ENCODE measurements at places on chromosomes 2 and 18. TPM values are rescaled to one million over a fixed set of nuclear protein-coding genes. Genes with fewer than 3 reads are reported as not detected.

Gene ARHGEF4
- total RNA-seq: 4.6 TPM

DNA sequence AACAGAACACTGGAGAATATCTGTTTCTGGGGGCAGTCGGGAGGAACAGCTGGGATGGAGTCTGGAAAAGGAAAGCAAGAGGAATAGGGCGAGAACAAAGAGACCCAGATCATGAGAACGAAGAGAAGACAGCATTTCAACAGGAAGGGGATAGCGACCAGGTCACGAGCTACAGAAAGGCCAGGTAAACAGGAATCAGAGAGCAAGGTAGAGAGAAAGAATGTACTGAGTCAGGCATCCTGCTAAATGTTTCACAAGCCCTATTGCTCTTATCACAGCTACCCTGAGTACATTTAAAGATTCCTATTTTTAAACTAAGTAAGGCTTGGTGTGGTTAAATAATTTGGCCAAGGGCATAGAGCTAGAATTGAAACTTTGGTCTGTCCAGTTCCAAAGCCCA, 254.9 kb upstream of the RAB12 start:
- DNase-seq: no peak

Gene FTCDNL1
- 2.2 TPM for total RNA-seq

Gene STAT4
- total RNA-seq: 91.7 TPM

Gene PROM2
- 0.40 TPM for total RNA-seq

DNA sequence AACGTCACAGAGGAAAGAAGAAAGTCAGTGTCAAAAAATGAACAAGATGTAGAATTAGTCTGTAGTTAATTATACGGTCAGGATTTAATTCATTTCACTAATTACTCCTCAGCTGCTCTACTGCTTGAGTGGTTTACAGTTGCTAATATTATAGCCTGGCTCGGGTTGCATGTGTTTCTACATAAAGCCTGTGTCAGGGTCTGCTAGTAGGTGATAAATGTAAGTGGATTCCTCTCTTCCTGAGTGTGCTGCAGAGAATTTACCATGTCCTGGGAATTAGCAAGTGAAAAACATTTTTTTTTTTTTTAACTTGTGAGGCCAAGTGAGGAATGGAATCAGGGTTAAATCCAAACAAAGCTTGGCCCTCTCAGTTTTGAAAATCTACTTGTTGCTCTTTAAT, 622.6 kb downstream of the EPHA4 start:
- no peak for DNase-seq

DNA sequence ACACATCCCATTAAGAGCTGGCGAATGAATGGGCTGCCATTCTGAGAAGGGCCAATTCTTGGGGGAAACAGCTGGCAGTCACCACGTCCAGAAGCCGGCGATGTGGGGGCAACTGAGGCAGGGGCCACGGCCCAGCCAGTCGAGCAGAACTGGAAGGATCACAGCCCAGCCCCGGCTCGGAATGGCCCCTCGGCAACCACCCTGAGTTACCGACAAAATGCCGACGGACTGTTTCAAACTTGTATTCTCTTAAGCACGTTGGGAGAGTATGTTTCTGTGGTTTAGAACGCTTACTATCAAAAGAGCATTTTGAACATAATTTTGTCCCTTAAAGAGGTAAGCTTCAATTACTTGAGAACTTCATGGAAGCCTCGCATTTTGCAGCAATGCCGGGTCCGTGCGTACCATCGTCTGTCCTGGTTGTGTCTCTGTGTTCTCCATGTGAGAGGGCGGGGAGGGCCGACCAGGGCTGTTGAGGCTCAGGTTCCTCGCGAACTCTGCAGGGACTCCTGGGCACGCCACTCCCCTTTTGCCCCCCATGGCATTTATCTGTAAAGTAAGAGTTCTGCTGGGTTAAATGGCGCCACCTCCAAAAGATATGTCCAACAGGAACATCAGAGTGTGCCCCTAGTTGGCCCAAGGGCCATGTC, 155.9 kb downstream of the TWIST2 start:
- DNase-seq: no peak

DNA sequence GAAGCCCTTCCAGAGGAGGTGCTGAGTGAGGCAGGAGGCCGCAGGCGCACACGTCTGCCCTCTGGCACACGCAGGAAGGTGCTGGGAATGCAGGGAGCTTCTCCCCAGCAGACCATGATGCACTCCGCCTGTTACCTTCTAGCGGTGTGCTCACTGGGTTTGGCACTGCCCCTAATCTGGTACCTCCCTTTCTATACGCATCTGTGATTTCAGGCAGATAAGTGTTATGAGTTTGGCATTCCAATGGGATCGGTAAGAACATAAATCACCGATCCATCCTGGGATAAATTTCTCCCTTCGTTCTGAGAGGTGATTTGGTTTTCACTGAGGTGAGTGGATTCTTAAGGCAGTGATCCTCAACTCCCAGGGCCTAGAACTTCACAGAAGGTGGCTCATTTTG, 34.6 kb downstream of the ODC1 start:
- no peak for DNase-seq

- peak; percentile 19 for DNase-seq
Observed at GRCh38 chr18:74951165-74951760, 257.7 kb downstream of the PTGR3 start.

DNA sequence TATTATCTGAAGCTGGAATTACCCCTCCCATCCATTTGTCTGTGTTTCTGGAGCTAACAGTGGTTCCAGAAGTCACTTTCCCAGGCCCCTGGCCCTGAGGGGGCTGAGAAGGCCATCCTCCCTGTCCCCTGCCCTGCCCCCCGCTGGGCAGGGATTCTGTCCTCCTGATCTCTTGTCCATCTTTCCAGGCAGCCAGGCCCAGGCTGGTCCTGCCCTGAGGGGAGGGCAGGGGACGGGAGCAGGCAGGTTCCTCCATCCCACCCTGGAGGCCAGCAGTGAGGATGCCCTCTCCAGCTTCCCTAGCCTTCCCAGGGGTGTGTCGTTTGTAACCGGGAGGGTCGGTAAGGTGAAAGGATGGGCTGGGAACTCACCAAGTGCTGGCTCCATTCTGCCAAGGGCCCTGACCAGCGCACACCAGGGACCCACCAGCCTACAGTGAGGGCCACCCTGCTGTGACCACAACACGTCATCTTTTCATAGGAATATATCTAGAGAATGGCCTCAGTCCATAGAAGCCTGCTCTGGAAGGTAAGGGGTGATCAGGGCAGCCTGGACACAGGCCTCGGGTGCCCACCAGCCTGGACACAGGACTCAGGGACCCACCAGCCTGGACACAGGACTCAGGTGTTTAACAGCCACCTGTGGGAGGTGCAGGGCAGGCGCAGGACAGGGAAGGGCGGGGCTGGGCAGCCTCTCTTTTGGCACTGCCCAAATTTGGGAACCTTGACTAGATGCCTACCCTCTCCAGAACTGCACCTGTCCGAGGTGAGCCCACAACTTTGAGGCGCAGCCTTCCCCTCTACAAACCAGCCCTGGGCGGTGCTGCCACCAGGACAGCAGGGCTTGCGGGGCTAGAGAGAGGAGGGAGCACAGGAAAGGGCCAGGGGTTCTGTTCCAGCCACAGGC, 35.8 kb upstream of the GPC1 start:
- DNase-seq: no peak

DNA sequence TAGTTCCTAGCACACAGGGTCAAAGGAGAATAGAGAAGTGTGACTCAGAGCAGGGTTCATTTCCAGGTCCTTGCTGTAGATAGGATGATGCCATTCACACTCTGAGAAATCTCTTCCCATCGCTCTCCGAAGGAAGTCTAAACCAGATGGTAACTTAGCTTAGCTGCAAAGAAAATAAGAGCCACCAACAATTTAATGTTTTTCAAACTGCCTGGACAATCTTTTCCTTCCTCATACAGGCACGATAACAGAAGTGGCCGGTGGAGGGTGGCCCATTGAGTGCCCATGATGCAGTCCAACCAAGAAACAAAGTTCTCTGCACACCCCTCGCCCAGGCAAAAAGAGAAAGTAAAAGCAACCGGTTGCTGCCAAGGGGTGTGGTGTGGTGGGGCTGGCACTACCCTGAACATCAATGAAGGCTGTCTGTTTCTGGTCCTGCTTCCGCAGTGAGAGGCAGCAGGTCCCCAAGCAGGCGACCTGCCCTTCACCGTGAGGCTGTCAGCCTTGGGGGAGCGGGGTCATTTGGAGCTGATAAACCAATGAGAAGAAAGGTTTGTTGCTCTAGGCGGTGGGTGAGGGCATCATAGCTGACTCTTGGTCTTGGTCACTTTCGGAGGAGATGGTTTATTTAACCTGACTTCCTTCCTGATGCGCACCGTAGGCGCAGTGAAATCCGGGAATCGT, 105.6 kb upstream of the CD302 start:
- peak; percentile 65 for DNase-seq

Gene TMEM169
- 3.1 TPM for total RNA-seq

DNA sequence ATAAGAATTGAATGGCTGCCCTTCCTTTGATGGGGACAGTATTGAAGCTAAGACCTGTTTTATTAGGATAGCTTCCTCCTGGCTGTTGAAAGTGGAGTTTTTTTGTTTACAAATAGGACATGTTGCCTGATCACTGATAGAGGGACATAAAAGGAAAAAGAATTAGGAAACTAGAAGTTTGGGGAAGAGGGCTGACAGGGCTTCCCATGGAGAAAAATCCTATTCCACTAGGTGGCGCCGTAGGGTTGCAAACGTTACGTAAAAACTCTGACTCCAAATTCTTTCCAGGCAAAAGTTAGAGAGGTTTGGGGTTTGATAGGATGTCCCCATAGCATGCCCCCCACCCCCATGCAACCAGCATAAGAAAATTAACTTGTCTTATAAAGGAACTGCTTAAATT, 11.1 kb upstream of the RBFA start:
- DNase-seq: no peak

GRCh38 chr2:23707096-23707495, 219.8 kb downstream of the ATAD2B start:
- no peak for DNase-seq

DNA sequence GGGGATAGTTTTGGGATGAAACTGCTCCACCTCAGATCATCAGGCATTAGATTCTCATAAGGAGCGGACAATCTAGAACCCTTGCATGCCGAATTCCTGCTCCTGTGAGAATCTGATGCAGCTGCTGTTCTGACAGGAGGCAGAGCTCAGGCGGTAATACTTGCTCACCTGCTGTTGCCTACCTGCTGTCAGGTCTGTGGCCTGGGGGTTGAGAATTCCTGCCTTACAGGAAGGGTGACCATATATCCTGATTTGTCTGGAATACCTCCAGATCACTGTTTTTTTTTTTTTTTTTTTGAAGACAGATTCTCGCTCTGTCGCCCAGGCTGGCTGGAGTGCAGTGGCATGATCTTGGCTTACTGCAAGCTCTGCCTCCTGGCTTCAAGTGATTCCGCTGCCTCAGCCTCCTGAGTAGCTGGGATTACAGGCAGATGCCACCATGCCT, 21.7 kb downstream of the ACSL3 start:
- no peak for DNase-seq

- DNase-seq: no peak
Observed at GRCh38 chr2:215460682-215461382, 25.0 kb upstream of the FN1 start.

Gene SEPTIN10
- 2.2 TPM for total RNA-seq

DNA sequence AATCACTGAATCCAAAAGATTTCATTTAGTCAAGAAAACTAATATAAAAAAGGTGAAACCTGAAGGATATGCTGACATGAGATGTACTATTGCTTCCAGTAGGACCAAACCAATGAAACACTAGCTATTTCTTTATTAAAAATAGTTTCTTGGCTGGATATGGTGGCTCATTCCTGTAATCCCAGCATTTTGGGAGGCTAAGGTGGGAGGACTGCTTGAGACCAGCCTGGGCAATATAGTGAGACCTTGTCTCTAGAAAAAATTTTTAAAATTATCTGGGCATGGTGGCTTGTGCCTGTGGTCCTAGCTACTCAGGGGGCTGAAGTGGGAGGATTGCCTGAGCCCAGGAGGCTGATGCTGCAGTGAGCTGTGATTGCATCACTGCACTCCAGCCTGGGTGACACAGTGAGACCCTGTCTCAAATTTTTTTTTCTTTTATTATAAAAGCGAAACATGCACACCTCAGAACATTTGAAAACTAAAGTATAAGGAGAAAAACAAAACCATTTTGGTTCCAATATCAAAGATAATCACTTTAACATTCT, 266.2 kb downstream of the TGIF1 start:
- DNase-seq: no peak

- no peak for DNase-seq
Observed at GRCh38 chr2:211982162-211982561, 556.4 kb downstream of the ERBB4 start.

GRCh38 chr2:129753261-129753660, 226.2 kb upstream of the RAB6C start:
- no peak for DNase-seq

DNA sequence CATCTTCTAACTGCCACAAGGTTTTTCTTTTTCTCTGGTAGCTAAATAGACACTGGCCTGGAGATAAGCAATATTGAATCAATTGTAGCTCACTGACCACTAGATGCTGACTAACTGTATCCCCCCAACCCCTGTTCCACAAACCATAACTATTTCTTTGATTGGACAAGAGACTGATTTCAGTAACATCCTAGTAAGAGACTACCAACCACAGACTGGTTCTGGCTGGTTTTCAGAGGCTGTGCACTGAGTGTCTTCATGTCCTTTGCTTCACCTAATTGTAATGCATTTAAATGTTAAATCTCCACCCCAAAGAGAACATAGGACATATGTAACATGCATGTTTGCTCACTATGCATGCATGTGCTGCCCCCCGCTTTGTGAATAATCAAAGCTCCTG, 3.2 kb upstream of the AAK1 start:
- no peak for DNase-seq

Gene ASB3
- total RNA-seq: 27.5 TPM

Gene SERPINB3
- not detected for total RNA-seq

DNA sequence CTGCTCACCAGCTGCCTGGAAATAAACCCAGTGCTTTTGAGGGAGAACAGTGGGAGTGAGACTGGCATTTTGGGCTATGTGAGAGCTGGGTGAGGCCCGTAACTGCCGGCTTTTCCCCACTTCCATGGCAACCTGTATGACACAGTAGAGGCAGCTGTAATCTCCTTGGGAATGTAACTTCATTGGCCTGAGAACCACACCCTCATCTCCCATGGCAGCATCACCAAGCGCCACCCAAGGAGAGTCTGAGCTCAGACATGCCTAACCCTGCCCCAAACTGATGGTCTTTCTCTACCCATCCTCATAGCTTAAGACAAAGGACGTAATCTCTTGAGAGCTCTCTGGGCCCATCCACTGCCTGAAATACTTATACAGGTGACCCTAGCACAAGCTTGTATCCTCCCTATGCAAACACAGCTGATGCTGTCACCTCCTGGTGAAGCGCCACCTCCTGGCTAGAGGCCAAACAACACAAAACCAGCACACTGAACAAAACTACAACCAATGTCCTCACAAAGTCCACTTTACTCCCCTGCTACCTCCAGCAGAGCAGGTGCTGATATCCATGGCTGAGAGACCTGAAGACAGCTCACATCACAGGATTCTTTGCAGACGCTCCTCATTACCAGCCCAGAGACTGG, 763.4 kb upstream of the NRXN1 start:
- DNase-seq: no peak

- no peak for DNase-seq
Observed at GRCh38 chr2:237895544-237896506, 36.4 kb downstream of the RAMP1 start.

- no peak for DNase-seq
Observed at GRCh38 chr2:214881647-214882202, 72.2 kb upstream of the BARD1 start.

Gene CLK1
- total RNA-seq: 357 TPM

All from T-cell (primary cell).